Kidney epithelial cell (primary cell): ENCODE measurements at places on chromosomes 6 and 20. TPM values are rescaled to one million over a fixed set of nuclear protein-coding genes. Genes with fewer than 3 reads are reported as not detected.

RNGTT gene
- total RNA-seq: 14.4 and 17.6 TPM in 2 replicates

RAET1G gene
- total RNA-seq: not detected in 2 replicates

DXO gene
- total RNA-seq: 28.1 and 30.6 TPM in 2 replicates

TCF15 gene
- total RNA-seq: 0.07 and 1.5 TPM in 2 replicates

PTPRT gene
- 0.25 TPM in 1 of 2 replicates, not detected in the other for total RNA-seq

SFTA2 gene
- total RNA-seq: 1.0 TPM in 1 of 2 replicates, not detected in the other

SLC4A11 gene
- 4.9 and 8.5 TPM in 2 replicates for total RNA-seq

KCNQ5 gene
- 1.9 and 2.5 TPM in 2 replicates for total RNA-seq

HLA-DQA1 gene
- total RNA-seq: 0.21 TPM in 2 replicates

SMOC2 gene
- not detected in 2 replicates for total RNA-seq

HDGFL1 gene
- total RNA-seq: not detected in 2 replicates

MARCKS gene
- 112 and 116 TPM in 2 replicates for total RNA-seq

TGM3 gene
- not detected in 2 replicates for total RNA-seq
